ENCODE measurements at places on chromosomes 7 and 10. TPM values are rescaled to one million over a fixed set of nuclear protein-coding genes. Genes with fewer than 3 reads are reported as not detected.

Gene OR6V1
- total RNA-seq, result not detected

Gene POU6F2
- not detected for total RNA-seq

Gene TSPAN12
- 5.6 TPM for total RNA-seq

Gene PIP
- not detected for total RNA-seq

Gene GPNMB
- total RNA-seq, result 479 TPM

Gene CREB5
- total RNA-seq, result 0.25 TPM

Gene PODXL
- total RNA-seq, result 2.3 TPM

Gene MAGI2
- total RNA-seq, result 16.1 TPM

Gene IKZF1
- not detected for total RNA-seq

Gene SPDYE11
- 0.08 TPM for total RNA-seq

Gene FAM237B
- not detected for total RNA-seq

Gene MOGAT3
- total RNA-seq, result not detected

- no peak for DNase-seq
Observed at GRCh38 chr10:48932831-48933664, 6.6 kb downstream of the LRRC18 start.

- peak; percentile 50 for DNase-seq
Observed at GRCh38 chr10:3625959-3626751, 158.9 kb downstream of the KLF6 start.

GRCh38 chr7:156151078-156151477 is 338.8 kb upstream of the SHH start:
- no peak for DNase-seq

DNA sequence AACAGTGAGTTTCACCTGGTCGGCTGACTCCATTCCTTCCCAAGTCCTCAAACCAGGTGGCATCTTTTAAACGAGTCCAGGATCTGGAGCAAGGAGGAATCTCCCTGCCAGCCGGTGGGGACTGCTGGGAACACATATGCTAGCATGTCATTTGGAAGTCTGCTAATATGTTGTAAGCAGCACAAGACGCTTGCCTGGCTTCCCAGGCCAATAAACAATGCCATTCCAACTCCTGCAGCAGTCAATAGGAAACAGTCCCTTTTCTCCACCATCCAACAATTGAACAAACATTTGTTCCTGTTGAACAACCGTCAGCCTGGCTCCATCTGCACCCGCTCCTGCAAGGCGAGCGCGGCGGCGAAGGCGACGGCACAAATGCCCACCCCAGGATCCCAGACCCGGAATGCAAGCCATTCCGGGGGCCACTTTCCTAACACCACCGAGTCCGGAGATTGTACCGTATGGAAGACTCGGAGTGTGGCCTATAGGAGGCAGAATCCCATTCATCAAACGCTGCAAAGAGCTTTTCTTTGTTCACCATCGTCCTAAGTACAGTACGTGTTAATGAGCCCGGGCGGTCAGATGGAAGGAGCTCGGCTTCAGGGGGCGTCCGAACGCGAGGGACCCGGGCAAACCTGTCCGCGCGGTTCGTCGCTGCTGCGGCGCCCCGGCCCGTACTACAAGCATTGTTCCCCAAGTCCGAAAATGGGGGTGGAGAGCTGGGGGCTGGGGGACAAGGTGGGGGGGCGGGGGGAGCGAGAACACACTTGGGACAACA is 1.6 kb downstream of the FAM53B start:
- DNase-seq, result no peak

DNA sequence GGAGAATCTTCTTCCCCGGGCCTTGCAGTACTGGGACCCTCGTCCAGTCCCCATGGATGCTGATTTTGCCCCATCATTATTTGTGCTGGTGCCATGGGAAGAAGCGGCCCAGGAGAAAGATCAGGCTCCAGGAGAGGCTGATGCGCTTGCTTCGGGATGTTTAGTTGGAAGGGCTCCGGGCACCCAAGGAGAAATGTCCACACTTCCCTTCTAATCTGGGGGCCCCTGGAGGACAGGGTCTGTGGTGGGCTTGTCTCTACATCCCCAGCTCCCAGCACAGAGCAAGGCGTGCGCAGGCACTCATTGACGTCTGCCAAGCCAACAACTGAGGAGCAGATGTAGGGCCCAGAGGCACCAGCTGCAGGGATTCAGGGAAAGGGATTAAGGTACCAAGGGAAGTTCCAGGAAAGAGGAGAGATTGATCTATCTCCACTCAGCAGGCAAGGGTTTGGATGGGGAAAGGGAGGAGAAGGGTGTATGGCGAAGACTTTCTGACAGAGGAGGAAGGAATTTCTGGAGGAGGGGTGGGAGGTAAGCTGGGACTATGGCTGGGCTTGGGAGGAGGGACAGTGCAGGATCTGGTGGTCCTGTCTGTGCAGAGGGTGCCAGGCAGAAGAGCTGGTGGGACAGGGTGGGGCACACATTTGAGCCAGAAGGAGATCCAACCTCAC is 38.7 kb upstream of the LEP start:
- no peak for DNase-seq

- DNase-seq, result no peak
Observed at GRCh38 chr10:69445041-69445440, 6.2 kb upstream of the TSPAN15 start.

DNA sequence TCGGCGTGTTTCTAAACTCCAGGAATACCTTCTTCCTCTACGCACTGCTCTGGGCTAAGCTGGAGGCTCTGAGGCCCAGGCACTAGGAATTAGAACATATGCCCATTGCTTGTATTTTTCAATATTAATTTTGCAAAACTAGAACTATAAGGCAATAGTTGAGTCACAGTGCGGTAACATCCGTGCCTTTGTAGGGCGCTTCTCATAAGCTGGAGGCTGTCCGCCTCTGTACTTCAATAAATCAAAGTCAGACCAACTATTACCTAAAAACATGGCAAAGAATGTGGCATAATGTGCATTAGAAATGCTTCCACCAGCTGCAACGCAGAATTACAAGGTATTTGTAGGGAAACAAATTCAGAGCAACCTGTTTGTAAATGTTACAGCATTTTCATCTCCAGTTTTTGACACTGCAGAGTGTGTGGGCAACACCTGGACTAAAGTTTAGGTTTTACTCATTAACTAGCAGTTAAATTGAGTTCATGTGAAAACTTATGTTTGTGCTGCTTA is 440 bp upstream of the MINDY3 start:
- no peak for DNase-seq

DNA sequence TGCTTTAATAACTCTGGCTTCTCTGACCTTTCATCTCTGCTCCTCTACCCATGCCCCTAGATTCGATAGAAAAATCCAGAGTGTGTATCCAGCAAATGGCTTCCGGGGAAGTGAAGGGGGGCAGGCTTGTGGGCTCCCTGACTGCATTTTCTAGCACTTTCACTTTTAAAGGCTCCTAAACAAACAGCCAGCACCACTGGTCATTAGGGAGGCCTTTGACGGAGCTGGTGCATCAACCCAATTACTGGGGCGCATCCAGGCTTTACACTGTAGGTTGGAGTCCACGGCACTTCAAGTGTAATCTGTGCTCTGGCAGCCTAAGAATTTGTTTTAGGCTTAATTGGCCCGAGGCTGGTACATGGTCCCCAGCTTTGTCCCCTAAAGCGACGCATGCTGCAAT is 291.9 kb downstream of the GFRA1 start:
- DNase-seq, result peak; percentile 16

- DNase-seq, result peak; percentile 87
Observed at GRCh38 chr7:106609416-106609815, 51.5 kb downstream of the CCDC71L start.

- DNase-seq, result no peak
Observed at GRCh38 chr7:133748443-133749407, 378.4 kb upstream of the LRGUK start.

- DNase-seq, result no peak
Observed at GRCh38 chr7:1401011-1401410, 58.3 kb downstream of the MICALL2 start.

DNA sequence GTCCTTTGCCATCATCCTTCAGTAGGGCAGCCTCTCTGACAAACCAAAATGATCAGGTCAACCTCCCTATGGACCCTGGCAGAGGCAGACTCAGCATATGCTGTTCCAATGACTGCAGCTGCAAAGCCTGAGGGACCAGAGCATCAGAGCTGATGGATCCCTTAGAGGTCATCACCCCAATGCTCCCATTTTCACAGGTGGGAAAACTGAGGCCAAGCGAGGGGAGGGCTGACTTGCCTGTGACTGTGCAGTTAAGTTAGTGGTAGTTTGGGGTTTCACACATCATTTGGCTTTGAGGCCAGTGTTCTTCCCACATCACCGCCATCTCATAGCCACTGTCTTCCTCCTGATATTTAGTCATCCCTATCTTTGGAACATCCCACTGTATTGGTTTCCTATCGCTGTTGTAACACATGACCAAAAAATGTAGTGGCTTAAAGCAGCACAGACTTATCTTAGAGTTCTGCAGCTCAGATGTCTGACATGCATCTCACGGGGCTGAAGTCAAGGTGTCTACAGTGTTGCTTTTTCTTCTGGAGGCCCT is 69.3 kb upstream of the PDZD8 start:
- DNase-seq, result no peak

DNA sequence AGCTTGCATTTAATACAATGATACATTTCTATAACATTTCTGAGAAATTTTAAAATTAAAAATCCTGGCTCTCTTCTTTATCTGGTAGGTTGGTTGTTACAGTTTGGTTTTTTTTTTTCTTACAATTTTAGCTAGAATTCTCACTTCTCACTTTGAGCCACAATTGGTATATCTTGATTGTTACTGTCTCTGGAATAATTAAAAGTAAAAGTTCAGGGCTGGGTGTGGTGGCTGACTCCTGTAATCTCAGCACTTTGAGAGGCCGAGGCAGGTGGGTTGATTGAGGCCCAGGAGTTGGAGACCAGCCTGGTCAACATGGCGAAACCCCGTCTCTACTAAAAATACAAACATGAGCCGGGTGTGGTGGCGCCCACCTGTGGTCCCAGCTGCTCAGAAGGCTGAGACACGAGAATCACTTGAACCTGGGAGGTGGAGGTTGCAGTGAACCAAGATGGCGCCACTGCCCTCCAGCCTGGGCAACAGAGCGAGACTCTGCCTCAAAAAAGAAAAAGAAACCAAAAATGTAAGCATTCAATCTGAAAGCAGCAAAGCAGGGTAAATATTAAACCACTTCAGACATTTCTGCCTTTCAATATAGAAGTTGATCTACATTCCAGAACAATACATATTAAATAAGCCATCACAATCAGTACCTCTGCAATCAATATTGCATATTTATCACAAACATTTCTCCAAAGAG is 88.6 kb upstream of the PFKP start:
- DNase-seq, result no peak

GRCh38 chr10:67789769-67790168 is 48.2 kb downstream of the DNAJC12 start:
- DNase-seq, result no peak

DNA sequence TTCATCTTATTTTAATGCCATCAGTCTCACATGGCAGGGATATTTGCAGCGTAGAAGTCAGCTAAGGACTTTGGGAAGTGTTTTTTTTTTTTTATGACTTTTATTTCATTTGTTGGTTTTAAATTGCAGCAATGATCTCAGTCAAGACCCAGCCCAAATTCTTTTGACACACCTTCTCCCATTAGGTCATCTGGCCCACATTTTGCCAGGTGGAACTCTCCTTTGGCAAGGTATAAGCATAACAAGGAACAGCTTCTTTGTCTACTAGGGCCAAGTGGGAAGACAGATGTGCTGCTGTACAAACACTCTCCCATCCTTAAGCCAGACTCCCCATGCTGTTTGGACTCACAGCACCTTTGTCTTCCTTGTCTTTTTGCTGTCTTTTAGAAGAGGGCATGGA is 41.8 kb downstream of the PLEKHA8 start:
- no peak for DNase-seq

- peak; percentile 74 for DNase-seq
Observed at GRCh38 chr10:49562893-49563292, 24.0 kb upstream of the ERCC6 start.

GRCh38 chr10:9707216-9707615 is 1310.5 kb upstream of the CELF2 start:
- no peak for DNase-seq

DNA sequence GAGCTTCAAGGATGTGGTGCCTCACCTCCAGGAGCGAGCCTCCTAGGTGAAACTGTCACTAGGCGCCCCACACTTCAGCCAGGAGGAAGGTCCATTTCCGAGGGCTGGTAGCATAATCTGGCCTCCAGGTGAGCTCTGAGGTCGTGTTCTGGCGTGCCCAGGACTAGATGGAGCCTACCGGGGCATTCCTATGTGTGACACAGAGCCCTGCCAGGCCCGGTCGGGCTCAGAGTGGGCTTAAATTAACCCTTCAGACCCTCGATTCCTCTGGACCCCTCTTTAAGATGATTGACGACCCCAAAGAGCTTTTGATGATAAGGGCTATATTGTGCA is 233.1 kb downstream of the EBF3 start:
- DNase-seq, result no peak
